NCI-H226 (cell line): ENCODE measurements at places on chromosomes 2 and 18.

- no peak for DNase-seq
These were observed 2.4 kb upstream of the SOX11 start for GRCh38 chr2:5689750-5690149.

DNA sequence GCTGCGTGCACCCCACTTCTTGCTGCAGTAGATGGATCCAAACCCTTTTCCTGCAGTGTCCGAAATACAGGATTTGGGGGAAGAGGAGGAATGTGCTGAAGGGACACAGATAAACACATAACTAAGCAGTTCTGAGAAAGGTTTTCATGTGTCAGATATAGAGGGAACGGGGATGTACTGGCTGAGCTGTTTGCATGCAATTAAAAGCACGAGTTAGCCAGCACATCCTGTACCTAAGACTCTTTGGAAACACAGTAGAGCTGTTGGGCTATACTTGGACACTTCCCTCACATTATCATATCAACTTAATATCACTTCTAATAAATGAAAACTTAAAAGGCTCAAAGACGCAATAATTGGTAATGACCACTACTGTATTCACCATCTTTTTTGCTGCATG is 377.4 kb downstream of the XIRP2 start:
- no peak for DNase-seq

DNA sequence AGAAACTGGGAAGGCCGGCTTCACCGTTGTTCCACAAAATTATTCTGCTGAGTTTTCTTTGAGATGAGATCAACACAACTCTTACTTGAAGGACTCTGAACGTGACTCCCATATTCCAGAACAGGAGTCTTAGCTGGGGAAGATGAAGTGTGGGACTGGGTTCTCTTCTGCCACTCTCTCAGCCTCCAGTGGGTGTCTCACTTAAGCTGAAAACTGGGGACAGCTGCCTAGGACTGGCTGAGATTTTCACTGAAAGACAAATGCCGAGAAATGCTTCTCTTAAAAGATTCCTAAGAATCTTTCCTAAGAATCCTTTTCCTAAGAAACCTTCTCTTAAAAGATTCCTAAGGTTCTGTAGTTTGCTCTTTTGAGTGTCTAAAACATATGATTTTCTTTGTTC is 156.6 kb upstream of the LHCGR start:
- DNase-seq = no peak

DNA sequence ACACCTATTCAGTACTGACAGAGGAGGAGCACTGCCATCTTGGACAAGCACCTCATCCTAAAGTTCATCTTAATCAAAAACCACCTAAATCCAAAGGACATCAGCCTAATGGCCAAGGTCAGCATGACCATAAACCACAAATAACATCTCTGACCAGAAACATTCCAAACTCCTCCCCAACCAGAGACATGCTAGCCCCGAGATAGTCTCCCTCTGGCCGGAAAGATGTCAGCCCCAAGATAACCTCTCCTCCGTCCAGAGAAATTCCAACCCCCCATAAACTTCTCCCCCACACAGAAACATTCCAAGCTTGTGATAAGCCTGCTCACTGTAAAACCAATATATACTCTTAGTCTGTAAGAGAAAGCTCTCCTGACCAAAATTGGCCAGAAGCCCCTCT is 260.6 kb downstream of the CLIP4 start:
- peak; percentile 89 for DNase-seq

DNA sequence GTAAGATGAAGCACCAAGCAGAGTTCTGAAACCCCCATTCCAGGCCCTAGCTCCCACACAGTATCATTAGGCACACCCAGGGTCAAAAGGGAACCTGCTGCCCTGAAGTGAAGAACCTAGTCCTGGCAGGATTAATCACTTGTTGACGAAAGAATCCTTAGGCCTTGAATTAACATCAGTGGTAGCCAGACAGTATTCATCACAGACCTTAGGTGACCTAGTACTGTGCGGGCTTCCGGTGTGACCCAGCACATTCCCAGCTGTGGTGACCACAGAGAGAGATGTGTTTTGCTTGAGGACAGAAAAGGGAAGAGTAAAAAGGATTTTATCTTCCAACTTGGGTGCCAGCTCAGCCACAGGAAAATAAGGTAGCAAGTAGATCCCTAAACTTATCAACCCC is 1071.4 kb upstream of the FAM98A start:
- no peak for DNase-seq

- peak; percentile 6 for DNase-seq
These were observed at the start of gene CHST10 for GRCh38 chr2:100416935-100417710. Gene CHST10, minus strand, starts transcription at chr2:100417668. Its CDS starts 10,993 bp downstream, at chr2:100406675.

- no peak for DNase-seq
These were observed 515.7 kb upstream of the HS6ST1 start for GRCh38 chr2:128834207-128834879.

DNA sequence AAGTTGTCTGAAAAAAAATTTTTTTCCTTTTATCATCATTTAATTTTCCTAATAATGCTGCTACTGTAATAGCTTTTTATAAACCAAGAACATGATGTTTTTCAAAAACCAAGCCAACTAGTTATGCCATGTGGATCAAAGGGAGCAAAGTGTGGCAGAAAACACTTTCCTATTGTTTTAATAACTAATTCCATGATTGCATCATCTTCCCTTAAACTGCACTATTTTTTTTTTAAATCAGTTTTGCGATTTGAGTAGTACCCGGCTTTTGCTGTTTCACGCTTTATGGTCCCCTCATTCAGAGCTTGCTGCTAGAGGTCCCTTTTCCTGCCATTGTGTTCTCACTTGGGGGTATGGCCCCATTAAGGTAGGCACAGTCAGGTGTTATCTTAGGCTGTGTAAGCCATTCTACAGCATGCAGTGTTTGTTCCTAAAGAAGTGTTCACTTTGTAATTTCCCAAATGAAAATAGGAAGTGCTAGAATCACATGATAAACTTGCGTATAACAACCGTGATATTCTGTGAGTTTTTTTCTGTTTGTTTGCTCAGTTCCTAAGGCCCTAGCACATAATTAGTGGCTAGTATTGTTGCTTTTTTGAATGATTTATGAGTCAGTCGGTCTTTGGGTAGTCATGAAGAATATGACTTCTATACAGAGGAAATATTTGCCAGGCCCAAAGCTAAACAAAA is 225.8 kb downstream of the PTGR3 start:
- DNase-seq = no peak

GRCh38 chr2:142796161-142796560 is 81.3 kb upstream of the KYNU start:
- DNase-seq = no peak

- DNase-seq = no peak
These were observed 114.5 kb downstream of the AGAP1 start for GRCh38 chr2:235608200-235608887.

DNA sequence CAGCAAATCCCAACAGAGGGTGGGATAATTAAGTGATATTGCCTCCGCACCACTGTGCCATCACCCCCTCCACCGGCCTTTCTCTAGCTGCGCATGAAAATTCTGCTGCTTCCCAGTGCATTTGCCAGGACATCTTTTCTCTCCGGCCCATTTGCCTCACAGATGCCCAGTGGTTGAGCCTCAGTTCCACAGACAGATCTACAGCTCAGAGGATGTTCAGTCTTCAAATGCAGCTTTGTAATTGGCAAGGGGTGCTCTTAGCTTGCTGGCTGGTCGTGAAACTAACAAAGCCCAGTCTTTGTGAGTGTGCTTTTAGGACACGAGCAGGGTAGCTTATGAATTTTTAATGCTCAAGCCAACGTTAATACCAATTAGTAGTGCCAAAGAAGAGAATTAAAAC is 253.3 kb upstream of the REV1 start:
- DNase-seq = no peak

GRCh38 chr2:218161644-218162043 is 5.1 kb downstream of the CXCR1 start:
- DNase-seq = no peak

- DNase-seq = no peak
These were observed 163.3 kb upstream of the NABP1 start for GRCh38 chr2:191514613-191515012.

DNA sequence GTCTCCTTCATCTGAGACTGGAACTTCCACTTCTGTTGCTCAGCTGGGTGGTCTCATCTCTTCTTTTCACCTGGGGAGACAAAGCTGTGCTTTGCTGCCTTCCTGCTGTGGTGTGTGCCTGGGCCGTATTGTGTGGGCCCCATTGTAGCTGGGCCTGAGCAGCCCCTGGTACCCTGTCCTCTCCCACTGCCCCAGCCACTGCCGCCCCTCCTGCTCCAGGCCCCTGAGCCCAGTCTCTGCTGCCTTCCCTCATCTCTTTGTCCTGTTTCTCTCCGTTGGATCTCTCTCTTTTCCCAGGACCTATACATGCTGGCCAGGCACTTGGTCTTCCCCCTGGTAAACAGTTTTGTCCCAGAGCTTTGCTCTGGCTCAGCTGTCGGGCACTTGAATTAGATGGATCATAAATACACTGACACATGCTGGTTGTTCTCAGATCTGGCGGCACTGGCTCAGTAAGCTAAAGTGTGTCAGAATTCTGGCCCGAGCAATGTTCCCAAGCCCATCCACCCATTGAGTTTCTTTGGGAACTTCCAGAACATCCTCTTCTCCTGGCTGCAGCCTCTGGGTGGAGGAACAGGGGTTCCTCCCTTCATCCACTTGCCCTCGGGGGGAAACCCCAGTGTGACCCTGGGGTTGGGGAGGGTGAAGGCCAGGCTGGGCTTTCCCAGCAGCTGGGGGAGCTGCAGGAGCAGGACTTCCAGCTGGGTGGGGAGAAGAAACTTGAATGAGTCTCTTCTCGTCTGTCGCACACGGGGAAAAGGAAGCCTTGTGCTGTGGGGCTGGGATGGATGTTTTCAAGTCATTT is 99.0 kb downstream of the DGKD start:
- DNase-seq = no peak

- DNase-seq = no peak
These were observed 194.1 kb downstream of the SS18 start for GRCh38 chr18:25896178-25896780.

DNA sequence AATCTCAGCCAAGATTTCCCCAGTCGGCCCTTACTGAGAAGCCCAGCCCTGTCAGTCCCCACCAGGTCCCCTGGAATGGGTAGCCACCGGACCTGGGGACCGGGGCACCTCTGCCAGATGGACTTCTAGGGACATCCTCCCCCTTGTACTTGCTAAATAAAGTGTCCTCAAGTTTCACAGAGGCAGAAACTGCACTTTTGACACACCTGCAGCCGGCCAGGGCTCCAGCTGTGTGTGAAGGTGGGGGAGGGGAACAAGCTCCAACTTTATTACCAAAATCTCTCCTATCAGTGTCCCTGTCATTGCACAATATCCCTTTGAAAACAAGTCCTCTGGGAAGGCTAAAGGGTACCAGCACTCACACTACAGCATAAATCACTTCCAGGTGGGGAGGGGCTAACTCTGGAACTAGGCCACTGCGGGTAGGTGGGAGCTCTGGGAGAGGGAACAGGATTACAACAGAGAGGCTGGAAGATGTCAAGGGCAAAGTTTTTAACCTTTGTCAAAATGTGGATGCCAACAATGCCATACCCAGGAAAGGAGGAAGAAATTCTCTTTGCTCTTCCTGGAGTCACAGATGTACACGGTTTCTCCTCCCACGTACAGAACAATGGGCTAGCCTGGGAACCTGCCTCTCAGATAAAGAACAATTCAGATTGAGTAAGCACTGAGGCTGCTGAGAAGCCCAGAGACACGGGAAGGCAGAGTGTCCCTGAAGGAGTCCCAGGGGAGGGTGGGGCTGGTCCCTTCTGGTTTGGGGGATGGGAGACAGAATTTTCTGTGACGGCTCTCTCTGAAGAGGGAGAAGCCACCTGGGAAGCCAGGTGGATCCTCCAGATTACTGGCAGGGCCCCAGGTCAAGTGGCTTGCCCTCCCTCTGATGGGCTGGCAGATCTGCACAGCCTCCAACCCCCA is 11.0 kb downstream of the SDC1 start:
- DNase-seq = no peak

DNA sequence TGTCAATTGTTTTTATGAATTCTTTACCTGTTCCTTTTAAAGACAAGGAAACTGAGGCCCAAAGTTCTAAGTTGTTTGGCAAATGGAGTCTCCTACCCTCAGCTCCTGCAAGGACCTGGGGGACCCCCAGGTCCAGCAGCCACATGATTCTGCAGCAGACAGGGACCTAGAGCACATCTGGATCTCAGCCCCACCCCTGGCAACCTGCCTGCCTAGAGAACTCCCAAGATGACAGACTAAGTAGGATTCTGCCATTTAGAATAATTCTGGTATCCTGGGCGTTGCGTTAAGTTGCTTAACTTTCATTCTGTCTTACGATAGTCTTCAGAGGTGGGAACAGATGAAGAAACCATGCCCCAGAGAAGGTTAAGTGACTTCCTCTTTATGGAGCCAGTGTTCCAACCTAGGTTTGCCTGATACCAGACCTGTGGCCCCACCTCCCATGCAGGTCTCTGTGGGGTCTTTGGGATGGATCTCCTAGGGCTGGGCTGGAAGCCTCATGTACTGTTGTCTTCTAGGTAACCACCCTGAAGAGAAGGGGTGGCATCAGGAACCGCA is 5.6 kb upstream of the CENPA start:
- no peak for DNase-seq

GRCh38 chr18:48781988-48782363 is 168.8 kb downstream of the SMAD7 start:
- DNase-seq = no peak

DNA sequence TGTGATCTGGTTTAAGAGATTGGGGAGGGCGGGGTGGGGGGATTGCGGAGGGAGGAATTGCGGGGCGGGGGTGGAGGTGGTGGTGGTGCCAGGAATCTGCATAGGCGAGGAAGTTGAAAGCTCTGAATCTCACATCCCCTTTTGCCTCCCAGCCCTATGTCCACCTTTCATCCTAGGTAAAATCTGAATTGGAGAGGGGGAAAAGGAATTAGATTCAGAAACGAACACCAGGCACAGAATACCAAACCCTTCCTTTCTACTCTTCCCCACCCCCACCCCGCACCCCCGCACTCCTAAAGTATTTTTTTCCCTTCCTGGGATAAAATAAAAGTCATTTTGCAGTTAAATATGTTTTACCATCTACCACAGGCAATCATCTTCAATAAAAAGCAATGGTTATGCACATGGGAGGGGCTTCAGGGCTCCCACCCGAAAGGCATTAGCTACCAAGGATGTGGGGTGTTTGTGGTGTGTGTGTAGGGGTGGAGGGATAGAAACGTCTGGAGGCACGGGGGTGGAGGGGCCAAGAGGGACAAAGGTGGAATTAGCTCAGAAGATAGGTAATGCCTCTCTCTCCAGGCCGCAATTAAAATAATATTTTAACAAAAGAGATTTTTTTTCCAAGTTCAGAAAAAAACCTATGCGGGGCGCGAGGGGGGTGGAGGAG is 1.8 kb downstream of the IGFBP5 start:
- no peak for DNase-seq

DNA sequence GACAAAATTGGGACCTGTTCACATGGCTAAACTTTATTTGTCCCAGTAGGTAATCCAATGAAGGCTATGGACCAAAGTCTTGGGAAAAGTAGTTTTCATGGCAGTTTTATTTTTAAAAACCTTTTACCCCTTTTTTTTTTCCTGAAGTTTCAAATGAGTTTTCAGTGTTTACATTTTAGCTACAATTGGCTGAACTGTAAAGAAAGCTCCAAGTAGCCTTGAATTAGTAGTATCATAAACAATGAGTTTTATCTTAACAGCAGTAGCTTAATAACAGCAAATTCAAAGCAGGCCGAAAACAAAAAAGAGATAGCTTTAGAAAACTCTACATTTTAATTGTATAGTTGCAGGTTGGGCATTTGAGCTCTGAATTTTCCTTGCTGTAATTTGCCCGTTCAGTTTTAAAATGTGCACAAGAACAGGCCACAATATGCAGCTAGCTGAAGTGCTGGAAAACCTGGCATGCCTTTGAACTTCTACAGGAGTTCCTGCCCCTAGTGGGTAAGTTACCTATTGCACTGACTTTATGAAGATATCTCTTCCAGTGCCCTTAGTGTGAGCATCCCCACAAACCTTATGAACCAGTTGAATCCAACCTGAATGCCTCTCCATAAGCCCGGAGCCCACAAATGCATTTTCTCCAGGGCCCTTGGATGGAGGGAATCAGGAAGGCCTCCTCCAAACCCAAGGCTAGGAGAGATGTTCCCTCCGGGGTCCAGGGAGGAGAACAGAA is 106.7 kb downstream of the XRCC5 start:
- DNase-seq = no peak
